ENCODE measurements at places on chromosomes 7 and 10.

GRCh38 chr10:97060441-97061084 lies 125.2 kb downstream of the SLIT1 start:
- no peak for DNase-seq

- no peak for DNase-seq
These were observed 163.1 kb upstream of the PLXNA4 start for GRCh38 chr7:132739271-132739955.

DNA sequence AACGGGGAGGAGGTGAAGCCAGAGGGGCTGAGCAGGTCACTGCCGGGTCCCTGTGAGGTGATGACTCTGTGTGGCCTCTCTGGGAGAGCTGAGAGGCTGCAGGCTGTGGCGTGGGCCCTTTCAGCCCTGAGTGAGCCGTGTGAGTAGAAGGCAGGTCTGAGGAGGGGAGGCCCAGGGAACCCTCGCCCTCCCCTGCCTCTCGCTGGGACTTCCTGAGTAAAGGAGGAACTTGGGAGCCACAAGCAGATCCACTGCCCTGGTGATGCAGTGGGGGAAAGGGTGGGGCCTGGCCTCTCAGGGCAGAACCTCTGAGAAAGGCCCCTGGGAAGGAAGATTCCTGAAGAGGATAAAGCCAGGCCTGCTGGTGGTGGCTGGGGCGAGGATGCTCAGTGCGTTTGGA lies 22.8 kb downstream of the EEPD1 start:
- DNase-seq: no peak

GRCh38 chr10:124019886-124020797 lies 73.3 kb downstream of the CHST15 start:
- DNase-seq: no peak

Data from activated T-cell treated with anti-CD3 and anti-CD28 coated beads, Interleukin-2, amount 50 U/mL, for 1 hour (primary cell).